HT-29 (cell line): ENCODE measurements at places on chromosomes 6 and 20. TPM values are rescaled to one million over a fixed set of nuclear protein-coding genes. Genes with fewer than 3 reads are reported as not detected.

DNA sequence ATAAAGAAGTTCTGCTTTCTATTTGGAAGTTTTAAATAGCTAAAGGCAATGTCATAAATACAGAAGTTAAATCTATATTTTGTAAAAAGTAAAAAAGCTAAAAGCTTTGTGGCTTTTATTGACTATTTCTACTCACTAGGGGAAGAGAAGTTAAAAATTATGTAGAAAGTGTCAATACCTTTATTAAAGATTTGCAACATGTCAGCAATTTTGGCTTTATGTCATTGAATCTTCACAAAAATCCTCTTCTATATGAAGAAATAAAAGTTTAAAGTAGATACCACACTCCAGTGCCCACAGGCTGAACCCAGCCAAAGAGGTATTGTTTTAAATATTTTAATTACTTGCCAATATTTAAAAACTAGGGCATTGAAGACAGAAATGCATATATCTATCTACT lies 160.6 kb upstream of the HSF2 start:
- no peak for DNase-seq

GRCh38 chr20:57369596-57369995 lies 18.5 kb downstream of the RAE1 start:
- DNase-seq = no peak

GRCh38 chr6:20200761-20201630 lies 11.3 kb downstream of the MBOAT1 start:
- no peak for DNase-seq

- DNase-seq = no peak
Measured at GRCh38 chr6:66735106-66735890, 1028.3 kb upstream of the EYS start.

GRCh38 chr20:34843421-34843820 lies 18.0 kb upstream of the NCOA6 start:
- DNase-seq = no peak

DNA sequence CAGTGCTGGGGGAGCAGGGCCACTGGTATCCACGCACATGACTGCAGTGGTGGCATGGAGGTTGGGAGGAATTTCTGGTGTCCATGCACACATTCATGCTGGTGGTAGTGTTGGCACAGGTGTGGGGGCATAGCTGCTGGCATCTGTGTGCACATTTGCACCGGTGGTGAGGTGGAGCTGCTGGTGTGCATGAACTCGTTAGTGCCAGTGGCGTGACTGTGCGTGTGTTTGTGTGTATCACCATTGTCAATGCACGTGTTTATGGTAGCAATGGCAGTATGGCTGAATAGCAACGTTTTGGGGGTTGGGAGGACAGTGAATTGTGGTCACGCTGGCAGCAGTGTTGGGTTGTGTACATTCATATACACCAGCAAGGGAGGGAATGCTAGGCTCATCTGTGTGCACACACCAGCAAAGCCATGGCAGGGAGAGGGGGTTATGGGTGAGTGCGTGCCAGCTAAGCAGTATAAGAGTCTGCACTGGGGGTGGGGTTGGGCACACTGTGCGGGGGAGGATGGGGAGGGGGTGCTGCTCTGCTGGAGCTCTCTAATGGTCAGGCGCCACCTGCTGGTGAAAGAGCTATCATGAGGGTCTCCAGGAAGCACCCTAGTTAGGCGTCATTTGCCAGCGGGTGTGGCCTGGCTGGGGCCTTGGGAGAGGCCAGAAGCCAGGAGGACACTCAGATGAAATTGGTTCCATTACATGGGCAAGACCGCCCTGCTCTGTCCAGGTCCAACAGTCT lies 626.1 kb upstream of the ID4 start:
- no peak for DNase-seq

DNA sequence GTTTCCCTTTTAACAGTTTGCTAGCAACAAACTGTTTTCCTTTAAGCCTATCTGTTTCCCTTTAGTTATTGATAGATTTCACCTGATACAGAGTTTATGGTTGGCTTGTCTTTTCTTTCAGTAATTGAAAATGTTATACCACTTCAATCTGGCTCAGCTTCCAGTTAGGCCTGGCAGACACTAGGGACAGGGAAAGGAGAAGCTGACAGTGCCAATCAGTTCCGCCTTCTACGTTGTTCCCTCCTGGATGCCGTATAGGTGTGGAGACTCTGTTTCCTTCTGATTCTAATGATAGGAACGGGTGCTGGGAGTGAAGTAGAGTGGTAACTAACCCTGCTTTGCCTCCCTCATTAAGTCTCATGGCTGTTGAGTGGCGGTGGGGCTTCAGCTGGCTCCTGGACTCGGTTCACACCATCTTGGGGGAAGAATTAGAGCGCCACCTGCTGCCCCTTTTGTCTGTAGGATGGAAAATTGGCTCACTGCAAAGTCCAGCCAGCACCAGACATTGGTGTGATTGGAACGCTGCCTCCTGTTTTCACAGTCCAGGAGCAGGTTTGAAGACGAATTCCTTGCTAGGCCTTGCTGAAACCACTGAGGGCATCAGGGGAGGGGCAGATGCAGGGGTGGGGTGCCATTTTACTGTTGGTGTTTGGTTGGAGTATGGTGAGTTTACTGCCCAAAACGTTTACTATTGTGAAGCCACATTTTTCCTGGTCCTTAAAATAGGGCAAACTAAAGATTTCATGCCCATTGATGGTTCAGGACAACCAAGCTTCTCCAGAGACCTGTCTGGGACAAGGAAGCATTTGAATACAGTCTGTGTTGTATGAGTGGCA lies 1729.5 kb downstream of the GRIK2 start:
- DNase-seq = peak; percentile 66

DNA sequence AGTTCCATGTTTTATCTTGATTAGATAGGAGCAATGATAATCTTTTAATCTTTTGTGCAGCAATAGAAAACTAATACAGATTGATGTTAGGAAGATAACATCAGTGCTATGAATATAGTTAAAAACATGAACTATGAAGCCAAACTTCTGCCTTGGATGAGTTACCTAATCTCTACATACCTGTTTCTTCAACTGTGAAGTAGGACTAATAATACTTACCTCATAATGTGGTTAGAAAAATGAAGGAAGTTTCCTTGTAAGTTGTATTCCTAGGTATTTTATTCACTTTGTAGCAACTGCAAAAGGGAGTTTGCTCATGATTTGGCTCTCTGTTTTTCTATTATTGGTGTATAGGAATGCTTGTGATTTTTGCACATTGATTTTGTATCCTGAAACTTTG lies 111.9 kb downstream of the FRK start:
- DNase-seq = no peak

DNA sequence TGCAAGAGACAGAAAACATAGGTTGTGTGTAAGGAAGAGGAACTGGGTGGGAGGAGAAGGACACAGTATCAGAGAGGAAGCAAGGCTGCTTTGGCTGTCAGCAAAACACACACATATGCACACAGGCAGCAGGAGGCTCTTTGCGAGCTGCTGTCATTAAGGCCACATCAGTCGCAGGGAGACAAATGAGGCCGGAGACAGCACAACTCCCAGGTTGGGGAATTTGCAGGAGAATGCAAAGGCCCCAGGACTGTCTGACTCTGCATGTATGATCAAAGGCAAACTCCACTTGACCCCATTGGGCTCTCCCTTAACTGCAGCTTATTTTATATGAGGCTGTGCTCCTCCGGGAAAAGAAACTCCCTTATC lies 35.3 kb downstream of the METTL24 start:
- no peak for DNase-seq

DNA sequence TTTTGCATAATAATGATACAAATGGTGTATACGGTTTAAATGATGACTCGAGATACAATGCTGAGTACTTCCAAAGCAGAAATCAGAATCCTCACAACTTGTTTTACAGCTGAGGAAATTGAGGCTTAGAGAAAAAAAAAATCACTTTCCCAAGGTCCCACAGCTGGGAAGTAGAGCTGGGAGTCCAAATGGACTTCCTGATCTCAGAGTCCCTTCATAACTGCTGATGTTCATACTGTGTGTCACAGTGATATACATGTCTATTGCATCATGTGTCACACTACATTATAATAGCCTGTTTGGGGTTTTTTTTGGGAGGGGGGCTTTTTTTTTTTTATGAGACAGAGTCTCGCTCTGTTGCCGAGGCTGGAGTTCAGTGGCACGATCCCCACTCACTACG lies 8.5 kb downstream of the HM13 start:
- no peak for DNase-seq

DNA sequence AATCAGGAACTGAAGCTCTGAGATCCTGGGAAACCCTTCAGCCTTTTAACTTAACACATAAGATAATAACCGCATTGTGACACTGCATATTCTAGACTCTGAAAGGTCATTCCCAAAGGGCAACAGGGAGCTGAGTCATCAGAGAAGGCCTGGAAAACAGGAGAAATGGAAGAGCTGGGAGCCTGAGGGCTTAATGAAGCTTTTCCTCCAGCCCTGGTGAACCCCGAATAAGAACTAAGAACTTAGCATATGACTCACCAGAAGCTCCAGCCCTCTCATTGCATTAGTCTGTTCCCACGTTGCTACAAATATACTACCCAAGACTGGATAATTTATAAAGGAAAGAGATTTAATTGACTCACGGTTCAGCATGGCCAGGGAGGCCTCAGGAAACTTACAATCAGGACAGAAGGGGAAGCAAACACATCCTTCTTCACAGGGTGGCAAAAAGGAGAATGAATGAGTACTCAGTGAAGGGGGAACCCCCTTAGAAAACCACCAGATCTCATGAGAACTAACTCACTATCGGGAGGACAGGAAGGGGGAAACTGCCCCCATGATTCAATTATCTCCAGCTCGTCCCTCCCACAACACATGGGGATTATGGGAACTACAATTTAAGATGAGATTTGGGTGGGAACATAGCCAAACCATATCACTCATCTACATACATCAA lies 648.5 kb downstream of the TFAP2A start:
- no peak for DNase-seq

GRCh38 chr20:14235355-14235754 lies 102.1 kb downstream of the FLRT3 start:
- DNase-seq = no peak

GRCh38 chr20:61419010-61419409 lies 166.9 kb downstream of the CDH4 start:
- no peak for DNase-seq

DNA sequence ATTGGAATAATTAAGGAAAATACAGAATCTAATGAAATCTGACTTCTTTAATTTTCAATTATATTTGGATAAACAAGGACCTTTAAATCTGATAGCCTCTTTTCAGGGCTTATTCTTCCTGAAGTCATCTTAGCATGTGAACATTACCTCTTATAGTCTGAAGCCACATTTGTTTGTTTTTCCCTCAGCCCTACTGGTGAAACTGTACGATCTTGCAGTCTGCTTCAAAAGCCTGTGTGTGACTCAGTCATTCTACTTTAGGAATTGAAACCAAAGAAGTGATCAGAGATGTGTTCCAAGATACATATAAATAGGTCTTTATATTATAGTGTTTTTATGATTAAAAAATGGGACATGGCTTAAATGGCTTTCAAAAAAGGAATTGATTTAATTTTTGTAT lies 67.5 kb downstream of the MACROD2 start:
- no peak for DNase-seq

GRCh38 chr20:63454731-63455567 lies 17.5 kb downstream of the KCNQ2 start:
- DNase-seq = no peak

GRCh38 chr20:35854713-35855348 lies 83.0 kb downstream of the PHF20 start:
- no peak for DNase-seq

- DNase-seq = no peak
Measured at GRCh38 chr20:30612344-30612743, 645.1 kb upstream of the DEFB115 start.

DNA sequence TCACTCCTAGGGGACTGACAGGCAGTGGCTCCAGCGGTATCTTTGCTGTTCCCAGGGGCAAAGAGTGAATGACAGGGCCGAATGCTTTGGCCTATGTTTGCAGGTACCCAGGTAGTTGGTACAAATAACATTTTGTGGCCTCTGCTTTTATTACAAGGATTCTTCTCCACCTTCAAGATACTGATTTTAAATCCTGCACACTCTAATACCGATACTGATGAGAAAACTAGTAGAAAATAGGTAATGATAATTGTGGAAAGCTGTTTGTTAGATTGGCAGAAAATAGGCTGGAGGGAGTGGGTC lies 772 bp downstream of the HINT3 start:
- DNase-seq = peak; percentile 28

- no peak for DNase-seq
Measured at GRCh38 chr6:24902782-24903181, 33.0 kb downstream of the RIPOR2 start.

- DNase-seq = no peak
Measured at GRCh38 chr20:2991532-2991931, 51.9 kb upstream of the GNRH2 start.

DNA sequence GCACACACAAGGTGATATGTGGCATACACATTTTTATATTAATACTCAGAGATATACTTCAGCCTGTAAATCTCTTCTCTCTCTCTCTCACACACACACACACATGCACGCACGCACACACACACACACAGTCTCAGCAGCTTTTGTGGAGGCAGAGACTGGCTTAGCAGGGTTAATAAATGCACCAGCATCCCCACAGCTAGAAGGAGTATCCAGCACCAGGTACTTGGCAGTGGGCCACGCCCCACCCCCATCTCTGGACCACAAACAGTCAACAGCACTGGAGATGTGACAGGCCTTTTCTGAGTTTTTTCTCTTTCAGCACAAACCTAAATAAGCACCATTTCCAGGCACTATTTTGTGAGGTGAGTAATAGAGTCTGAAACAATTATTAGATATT lies 47.3 kb upstream of the LRFN2 start:
- DNase-seq = peak; percentile 1

- no peak for DNase-seq
Measured at GRCh38 chr6:159086033-159086618, 41.3 kb upstream of the TAGAP start.

- peak; percentile 33 for DNase-seq
Measured at GRCh38 chr20:32206760-32207625, 550 bp downstream of the PLAGL2 start.

DNA sequence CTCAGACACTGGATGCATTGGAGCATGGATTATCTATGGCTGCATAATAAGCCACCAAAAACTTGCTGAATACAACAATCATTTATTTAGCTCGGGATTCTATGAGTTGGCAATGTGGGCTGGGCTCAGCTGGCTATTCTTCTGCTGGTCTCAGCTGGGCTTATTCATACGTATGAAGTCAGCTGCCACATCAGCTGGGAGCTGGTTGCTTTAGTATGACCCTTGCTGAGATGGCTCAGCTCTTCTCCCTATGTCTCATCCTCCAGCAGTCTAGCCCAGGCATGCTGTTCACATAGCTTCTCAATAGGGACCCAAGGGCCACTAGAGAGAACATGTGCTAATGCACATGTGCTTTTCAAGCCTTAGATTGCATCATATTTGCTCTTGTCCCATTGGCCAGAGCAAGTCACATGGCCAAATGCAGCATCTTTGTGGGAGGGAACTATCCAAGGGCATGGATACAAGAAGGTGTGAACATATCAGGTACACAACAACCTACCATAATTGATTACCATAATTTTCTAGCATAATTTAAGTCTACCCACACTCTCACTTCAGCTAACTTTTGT lies 444.6 kb downstream of the KIF16B start:
- no peak for DNase-seq

- DNase-seq = no peak
Measured at GRCh38 chr6:17927705-17928104, 59.7 kb downstream of the KIF13A start.

Gene ANKRD66
- total RNA-seq = not detected in 2 replicates

Gene CCR6
- total RNA-seq = 0.05 TPM in 1 of 2 replicates, not detected in the other

Gene ZSCAN23
- total RNA-seq = 0.64 and 1.1 TPM in 2 replicates

Gene PREP
- total RNA-seq = 14.0 and 15.0 TPM in 2 replicates

Gene JPH2
- 0.03 and 0.18 TPM in 2 replicates for total RNA-seq

Gene BPIFB2
- not detected in 2 replicates for total RNA-seq

Gene GPR6
- not detected in 2 replicates for total RNA-seq

Gene KIF25
- not detected in 2 replicates for total RNA-seq

Gene TRIM31
- total RNA-seq = 112 and 119 TPM in 2 replicates

Gene INSM1
- 1.0 and 1.2 TPM in 2 replicates for total RNA-seq
